Left ventricle myocardium superior (tissue), 1 donor: ENCODE measurements at places on chromosomes 2 and 18.
A peak's percentile ranks its signal among the peaks of the same experiment; 100 is the strongest.

DNA sequence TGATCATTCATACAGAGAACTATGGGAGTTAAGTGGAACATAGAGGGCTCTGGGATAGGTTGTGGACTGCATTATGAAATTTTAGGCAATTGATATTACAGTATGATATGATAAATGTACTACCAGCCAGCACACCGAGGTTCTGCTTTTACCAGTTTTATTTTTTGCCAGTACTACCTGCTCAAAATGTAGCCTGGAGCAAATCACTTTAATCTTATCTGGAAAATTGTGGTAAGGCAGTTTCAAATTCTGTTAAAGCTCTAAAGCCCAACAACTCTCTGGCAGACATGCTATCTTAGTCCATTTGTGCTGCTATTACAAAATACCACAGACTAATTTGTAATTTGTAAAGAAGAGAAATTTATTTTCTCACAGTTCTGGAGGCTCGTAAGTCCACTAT lies 474.9 kb upstream of the CWC22 start:
- DNase-seq, result no peak

GRCh38 chr2:171712051-171712450 lies 24.8 kb downstream of the DYNC1I2 start:
- DNase-seq, result no peak

DNA sequence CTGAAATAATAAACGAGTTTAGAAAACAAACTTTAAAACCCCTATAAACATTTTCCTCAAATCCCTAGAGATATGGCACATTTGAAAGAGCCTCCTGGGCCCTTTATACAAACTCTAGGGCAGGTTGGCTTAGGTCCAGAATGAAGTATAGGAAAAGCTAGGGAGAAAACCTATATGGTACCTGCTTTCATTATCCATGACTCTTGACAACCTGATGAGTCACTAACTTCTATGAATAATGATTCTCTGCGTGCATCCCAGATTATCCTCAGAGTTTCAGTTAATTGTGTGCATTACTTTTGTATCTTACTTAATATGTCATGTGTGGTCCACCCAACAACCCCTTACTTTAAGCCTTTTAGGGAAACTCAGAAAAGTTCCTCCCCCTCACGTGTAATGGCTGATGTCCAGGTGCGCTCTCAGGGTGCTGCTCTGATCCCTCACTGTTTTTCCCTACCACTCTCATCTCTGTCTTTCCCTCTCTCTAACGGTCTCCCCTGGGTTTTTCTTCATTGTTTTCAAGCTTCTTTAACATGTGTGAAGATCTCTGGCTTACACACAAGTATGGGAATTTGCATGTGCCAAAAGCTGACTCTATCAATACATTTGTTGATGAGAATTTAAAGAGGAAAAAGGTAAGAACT lies 78.5 kb downstream of the LRP1B start:
- DNase-seq, result no peak

DNA sequence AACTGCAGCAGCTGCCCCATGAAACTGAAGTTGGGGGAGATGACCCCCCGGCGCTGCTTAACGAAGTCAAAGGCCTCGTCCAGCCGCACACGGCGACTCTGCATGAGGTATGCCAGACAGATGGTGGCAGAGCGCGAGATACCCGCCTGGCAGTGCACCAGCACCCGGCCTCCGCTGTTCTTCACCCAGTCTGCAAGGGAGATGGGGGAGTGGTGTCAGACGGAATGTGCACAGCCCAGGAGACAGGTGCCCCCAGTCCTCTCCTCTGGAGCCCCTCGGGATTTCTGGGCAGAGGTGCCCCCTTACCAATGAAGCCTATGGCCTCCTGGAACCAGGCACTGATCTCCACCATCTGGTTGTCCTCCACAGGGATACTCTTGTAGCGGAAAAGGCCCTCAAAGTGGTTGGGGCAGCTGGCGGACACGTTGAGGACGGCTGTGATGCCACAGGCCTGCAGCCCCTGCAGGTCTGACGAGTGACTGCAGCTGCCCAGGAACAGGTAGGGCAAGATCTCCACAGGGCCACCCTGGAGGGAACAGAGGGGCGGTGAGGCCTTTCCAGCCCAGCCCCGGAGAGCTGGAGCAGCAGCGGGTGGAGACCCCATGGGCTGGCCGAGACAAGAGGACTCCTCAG lies 1.3 kb downstream of the DUSP2 start:
- peak; percentile 26 for DNase-seq

GRCh38 chr18:63098018-63098981 lies 221.3 kb downstream of the BCL2 start:
- no peak for DNase-seq

GRCh38 chr2:234406085-234406484 lies 90.8 kb downstream of the ARL4C start:
- no peak for DNase-seq

GRCh38 chr2:109128616-109129355 lies at the start of gene SH3RF3:
Gene SH3RF3 (plus strand): TSS chr2:109129205.
- DNase-seq, result peak; percentile 74
